ENCODE measurements at places on chromosomes 6 and 20.

DNA sequence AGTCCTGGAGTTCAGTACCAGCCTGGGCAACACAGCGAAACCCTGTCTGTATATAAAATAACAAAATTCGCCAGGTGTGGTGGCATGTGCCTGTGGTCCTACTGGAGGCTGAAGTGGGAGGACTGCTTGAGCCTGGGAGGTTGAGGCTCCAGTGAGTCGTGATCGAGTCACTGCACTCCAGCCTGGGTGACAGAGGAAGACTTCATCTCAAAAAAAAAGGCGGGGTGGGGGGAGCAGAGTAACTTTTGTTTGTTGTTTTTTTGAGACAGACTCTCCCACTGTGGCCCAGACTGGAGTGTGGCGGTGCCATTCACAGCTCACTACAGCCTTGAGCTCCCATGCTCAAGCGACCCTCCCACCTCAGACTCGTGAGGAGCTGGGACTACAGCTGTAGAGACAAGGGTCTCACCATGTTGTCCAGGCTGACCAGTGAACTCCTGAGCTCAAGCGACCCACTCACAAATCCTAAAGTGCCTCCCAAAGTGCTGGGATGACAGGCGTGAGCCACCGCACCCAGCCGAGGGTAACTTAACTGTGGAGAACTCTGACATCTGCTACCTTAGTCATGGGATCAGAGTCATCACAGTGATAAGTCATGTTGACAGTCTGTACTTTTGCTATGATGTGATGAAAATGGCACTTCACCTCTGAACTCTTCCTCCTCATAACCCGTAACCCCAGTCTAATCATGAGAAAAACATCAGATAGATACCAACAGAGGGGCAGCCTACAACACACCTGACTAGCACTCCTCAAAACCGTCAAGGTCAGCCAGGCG, 16.5 kb downstream of the PEDS1 start:
- no peak for DNase-seq

DNA sequence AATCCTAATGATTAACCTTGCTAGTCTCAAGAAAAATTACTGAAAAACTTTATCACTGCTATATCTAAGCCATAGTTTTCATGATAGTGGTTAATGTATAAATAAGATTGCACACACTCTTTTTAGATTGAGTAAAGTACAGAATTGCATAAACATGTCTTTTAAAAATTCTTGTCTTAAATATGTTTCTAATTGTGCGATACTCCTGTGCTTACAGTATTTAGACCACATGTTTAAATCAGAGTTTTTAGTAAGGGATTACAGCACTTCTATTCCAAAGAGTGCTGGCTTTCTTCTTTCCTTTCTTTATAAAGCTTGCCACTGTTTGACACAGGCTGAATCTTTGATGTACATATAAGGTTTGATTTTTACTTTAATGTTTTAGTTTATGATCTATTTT, 36.8 kb upstream of the RGS17 start:
- no peak for DNase-seq

DNA sequence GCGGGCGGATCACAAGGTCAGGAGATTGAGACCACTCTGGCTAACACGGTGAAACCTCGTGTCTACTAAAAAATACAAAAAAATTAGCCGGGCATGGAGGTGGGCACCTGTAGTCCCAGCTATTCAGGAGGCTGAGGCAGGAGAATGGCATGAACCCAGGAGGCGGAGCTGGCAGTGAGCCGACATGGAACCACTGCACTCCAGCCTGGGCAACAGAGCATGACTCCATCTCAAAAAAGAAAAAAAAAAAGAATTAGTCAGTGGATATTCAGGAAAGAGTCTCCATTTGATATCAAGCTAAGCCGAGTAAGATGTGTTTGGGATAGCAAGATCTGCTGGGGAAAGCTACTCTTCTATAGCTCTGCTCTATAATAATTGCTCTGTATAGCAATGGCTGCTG, 41.0 kb downstream of the MOCS1 start:
- DNase-seq: no peak

- no peak for DNase-seq
These were observed 495.0 kb upstream of the NRSN1 start for GRCh38 chr6:23630726-23631635.

- DNase-seq: no peak
These were observed 67.2 kb downstream of the GJA10 start for GRCh38 chr6:89961481-89961880.

GRCh38 chr20:44384423-44385027, 29.0 kb downstream of the HNF4A start:
- peak; percentile 70 for DNase-seq

DNA sequence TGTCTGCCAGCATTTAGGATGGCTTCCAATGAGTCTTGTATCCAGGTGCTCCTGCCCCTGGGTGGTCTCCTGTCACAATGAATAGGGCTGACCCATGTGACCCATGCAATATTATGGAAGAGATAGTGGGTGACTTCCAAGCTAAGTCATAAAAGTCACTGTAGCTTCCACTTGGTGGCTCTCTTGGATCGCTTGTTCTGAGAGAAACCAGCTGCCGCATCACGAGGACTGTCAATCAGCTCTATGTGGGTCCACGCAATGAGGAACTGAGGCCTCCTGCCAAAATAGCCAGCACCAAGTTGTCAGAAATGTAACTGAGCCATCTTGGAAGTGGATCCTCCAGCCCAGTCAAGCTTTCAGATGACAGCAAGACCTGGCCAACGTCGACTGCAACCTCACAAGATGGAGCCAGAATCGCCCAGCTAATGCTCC, 14.9 kb upstream of the MATN4 start:
- DNase-seq: peak; percentile 7

- DNase-seq: no peak
These were observed 814.4 kb downstream of the TENT5A start for GRCh38 chr6:80938131-80938530.

DNA sequence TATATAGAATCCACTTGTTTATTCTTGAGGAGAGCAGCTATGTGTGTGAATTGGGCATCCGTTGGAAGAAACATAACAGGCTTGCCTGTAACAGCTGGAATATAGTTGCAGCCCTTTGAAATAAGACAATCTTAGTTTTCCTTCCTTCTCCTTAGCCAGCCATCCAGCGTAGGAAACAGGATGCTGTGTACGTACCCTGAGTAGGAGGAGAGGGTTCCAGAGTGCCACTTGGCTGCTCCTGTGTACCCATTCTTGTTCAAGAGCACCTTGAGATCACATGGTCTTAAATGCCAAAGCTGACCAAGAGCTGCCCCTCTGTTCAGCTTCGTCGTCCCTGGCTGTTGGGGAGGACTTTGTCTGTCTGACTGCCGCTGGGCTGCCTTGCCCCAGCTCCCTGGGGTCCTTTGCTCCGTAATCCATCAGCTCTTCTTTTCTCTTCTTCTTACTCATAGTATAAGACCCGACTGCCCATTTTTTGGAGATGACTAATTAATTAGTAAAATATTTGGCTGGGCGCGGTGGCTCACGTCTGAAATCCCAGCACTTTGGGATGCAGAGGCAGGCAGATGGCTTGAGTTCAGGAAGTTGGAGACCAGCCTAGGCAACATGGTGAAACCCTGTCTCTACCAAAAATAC, 49.0 kb downstream of the RREB1 start:
- DNase-seq: no peak

DNA sequence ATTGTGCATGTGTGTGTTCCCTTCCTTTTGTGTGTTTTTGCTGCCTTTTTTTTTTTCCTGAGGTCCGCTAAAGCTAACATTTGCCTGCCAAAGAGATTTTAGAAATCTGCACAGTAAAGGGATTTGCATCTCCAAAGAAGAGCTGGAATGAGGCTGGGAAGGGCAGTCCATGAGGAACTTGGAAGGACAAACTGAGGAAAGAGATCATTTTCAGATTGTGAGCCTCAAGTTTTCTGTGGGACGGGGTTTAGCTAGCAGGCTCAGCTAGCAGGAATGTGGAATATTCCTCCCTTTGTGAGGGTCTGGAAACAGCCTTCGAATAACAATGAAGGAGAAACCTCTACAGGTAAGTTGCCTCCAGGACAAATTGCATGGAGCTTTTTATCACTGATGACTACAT, 3.8 kb downstream of the INSM1 start:
- DNase-seq: no peak

DNA sequence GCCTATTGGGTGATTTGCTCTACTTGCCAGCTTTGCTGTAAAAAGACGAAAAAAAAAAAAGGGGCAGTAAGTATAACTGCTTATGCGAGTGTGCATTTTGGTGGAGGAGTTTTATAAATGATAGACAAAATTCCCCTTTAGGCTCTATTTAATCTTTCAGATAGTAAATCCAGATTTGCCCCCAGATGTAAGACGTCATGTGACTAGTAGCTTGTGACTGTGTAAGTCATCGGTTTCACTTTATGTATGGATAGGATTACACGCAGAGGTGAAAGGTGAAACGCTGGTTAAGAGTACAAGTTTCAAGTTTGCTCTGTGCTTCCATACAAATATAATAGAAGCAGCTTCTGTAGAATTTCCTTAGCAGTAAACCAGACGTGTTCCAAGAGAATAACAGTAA, 7.9 kb downstream of the RAB32 start:
- no peak for DNase-seq

DNA sequence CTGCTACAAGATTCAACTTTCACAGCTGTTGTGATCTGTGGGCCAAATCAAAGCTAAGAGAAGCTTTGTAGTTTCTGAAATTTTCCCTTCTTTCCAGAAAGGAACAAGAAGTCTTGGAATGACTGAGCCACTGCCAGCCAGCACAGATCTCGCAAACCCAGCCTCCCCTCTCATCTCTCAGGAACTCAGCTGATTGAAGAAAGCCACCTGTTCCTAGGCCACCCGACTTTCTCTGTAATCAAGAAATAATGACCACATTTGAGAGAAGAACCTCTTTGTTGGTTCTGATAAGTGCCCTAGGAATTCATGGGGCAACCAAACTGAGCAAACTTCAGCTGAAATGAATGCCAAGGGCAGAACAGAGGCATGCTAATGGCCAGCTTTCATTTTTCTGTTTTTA, 61.7 kb downstream of the HDGFL1 start:
- DNase-seq: no peak

- DNase-seq: no peak
These were observed 6.7 kb downstream of the PYGB start for GRCh38 chr20:25254571-25254970.

DNA sequence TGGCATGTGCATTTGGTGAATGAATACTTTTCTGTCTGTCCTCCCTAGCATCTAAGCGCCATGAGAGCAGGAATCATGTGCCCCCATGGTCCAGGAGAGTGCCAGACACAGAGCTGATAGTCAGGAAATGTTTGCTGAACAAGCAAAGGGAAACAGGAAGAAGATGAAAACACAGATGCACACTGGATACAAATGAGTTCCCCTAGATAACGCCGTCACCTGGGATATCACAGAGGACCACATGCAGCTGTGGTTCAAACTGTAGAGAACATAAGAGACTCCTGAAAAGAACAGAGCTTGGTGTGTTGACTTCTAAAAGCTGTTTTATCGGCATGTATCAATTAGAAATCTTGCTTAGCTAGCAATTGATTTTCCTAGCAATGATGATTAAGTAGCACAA, 293.7 kb downstream of the BTBD3 start:
- DNase-seq: no peak

GRCh38 chr6:169851641-169852503, 100.5 kb downstream of the ERMARD start:
- no peak for DNase-seq

DNA sequence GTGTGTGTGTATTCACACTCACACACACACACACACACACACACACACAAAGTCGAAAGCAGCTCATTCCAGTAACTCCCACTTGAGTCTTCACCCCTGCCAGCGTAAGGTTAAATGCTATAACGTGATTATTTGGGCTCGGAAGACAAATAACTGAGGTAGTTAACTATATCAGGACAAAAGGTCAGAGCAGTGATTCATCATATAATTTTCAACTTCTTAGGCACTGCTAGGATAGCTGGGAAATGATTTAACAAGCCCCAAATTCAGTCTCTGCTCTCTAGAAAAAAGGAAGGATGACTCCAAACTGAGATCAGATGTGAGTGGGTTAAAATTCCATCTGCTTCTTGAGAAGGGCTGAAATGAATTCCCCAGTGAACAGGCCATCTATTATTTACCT, 30.7 kb downstream of the HDGFL1 start:
- no peak for DNase-seq

GRCh38 chr6:65113581-65113980, 593.4 kb downstream of the EYS start:
- DNase-seq: no peak

- DNase-seq: no peak
These were observed 28.5 kb upstream of the SIRT5 start for GRCh38 chr6:13545885-13546284.

DNA sequence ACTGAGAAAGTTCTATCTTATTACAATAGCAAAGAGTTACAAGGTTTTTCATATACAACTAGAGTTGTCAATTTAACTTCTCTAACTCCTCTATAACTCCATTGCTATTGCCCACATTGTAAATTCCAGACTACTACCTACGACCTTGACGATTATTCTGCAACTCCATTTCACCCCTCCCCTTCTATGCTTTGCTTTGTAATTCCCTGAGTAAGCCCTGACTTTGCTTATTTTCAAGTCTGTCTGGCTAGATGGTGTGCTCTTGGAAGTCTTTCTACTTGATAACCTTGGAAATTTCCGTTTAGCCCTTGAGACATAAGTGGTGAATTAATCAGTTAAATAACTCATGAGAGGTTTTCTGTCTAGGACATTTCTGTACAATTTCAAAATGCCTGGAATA, 161.4 kb downstream of the C6orf58 start:
- no peak for DNase-seq

GRCh38 chr6:22925304-22925835, 356.0 kb downstream of the HDGFL1 start:
- DNase-seq: no peak

- DNase-seq: no peak
These were observed 25.6 kb downstream of the MMP24 start for GRCh38 chr20:35252037-35252461.

DNA sequence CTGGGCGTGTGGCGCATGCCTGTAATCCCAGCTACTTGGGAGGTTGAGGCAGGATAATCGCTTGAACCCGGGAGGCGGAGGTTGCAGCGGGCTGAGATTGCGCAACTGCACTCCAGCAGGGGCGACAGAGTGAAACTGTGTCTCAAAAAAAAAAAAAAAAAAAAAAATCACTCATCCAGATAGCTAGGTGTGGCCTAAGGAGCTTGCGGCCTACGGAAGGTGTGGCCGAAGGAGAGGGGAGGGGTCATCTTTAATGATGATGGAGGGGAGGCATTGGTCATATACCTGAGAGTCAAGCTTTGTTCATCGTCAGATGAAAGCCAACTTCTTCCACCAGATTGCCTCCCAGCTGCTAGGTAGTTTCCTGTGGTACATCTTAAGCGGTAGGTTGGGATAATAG, 801 bp upstream of the PPARD start:
- DNase-seq: no peak

- no peak for DNase-seq
These were observed 374.2 kb downstream of the SMOC2 start for GRCh38 chr6:168815229-168815628.

Measured in NCI-H748 treated with DMSO at 0.1 percent for 48 hours (cell line).